Retinal pigment epithelial cell (primary cell): ENCODE measurements at places on chromosomes 11 and 22.

GRCh38 chr11:135027461-135027860, 615.4 kb upstream of the B3GAT1 start:
- peak; percentile 1 for DNase-seq

DNA sequence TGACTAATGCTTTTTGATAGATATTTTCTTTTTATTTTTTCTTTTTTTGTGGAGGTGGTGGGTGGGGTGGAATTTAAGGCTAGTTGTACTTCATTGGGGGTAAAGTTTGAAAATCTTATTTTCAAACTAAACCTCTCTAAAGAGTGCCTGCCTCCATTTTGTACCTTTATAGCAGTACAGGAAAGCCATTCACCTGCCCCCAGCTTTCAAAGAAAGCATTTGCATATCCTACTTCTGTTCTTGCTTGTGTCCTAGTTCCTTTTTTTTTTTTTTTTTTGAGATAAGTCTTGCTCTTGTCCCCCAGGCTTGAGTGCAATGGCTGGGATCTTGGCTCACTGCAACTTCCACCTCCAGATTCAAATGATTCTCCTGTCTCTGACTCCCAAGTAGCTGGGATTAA, 766.2 kb upstream of the LRRC4C start:
- no peak for DNase-seq

DNA sequence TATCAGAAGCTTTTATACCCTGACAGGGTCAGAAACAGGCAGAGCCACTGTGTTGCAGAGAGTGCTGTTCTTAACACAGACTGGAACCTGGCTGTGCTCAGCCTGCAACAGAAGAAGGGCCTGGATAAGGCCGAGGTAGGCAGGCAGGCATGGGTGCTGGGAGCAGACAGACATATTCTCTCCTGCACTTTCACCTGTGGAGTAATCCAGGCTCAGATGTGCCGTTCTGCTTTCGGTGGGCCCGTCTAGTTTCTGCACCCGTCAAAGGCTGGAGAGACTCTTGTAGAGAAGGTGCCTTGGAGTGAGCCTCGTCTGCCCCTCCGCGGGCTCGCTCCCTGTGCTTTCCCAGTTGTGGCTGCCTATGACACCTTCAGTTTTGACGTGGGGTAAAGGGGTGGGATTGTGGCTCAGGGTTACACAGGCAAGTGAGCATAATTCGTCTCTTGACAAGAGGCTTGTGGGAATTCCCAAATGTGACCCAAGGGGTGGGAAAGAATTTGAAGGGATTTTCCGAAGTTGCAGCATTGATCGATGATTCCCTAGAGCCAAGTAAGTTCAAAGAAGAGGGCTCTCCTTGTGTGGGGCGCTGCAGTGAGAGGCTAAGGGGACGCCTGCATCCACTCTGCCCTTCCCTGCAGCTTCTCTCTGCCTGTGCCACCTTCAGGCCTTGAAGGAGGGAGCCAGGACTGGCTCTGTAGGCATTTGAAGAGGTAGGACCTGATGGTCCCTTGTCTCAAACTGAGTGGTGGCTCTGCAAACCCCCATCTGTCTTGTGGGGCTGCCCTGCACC, 16.2 kb upstream of the ST3GAL4 start:
- DNase-seq = no peak

DNA sequence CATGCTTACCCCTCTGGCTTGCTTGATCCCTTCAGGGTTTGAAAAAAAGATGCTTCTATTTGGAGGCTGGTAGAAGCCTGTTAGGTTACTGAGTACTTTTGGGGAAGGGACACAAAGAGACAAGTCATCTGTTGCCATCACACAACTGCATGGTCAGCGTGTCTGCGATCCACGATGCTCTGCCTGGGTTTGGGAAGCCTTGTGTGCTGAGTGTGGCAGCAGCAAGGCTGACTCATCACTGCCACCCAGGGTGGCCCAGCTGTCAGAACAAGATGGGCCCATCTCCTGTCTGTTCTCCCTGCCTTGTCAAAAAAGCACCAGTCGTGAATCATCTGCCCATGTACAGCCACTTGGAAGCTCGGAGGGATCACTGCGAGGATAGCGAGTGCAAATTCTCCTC, 26.2 kb downstream of the UBASH3B start:
- DNase-seq = no peak

- peak; percentile 79 for DNase-seq
Measured at GRCh38 chr11:35814720-35815305, 129.0 kb upstream of the LDLRAD3 start.

DNA sequence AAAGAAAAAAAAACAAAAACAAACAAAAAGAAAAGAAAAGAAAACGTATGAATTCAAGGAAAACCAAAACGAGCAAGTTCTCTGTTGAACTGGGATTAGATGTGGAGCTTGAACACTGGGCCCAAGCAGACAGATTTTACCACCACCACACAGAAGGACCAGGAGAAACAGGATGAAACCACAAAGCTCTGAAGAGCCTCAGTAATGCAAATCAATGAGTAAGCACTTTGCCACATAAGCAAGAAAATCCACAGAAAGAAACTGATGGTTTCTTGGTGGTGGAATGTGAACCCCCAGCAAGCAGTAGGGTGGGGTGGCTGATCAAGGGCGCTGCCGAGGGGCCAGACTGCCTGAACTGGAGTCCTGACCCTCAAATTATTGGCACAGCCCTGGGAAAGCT, 50.9 kb upstream of the NFRKB start:
- DNase-seq = no peak

DNA sequence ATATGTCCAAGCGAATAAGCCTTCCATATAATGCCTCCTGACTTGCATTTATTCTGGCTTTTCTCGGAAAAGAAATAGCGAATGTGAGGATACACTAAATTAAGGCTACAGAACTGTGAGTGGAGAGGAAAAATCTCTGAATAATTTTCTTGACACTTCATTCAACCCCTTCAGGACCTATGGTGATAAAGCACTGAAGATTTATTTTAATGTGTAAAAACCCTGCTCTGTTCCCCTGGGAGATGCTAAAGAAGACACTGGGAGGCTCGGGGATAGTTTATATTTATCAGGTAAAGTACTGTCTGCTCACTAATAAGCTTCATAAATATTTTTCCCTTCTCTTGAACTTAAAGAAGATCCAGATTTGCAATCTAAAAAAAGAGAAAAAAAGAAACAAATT, 895.8 kb downstream of the OPCML start:
- DNase-seq = no peak

- DNase-seq = peak; percentile 58
Measured at GRCh38 chr22:43891360-43892182, at the start of gene PNPLA5. Gene PNPLA5 (minus strand): TSS chr22:43892013. CDS start chr22:43891880, 133 bp downstream.

DNA sequence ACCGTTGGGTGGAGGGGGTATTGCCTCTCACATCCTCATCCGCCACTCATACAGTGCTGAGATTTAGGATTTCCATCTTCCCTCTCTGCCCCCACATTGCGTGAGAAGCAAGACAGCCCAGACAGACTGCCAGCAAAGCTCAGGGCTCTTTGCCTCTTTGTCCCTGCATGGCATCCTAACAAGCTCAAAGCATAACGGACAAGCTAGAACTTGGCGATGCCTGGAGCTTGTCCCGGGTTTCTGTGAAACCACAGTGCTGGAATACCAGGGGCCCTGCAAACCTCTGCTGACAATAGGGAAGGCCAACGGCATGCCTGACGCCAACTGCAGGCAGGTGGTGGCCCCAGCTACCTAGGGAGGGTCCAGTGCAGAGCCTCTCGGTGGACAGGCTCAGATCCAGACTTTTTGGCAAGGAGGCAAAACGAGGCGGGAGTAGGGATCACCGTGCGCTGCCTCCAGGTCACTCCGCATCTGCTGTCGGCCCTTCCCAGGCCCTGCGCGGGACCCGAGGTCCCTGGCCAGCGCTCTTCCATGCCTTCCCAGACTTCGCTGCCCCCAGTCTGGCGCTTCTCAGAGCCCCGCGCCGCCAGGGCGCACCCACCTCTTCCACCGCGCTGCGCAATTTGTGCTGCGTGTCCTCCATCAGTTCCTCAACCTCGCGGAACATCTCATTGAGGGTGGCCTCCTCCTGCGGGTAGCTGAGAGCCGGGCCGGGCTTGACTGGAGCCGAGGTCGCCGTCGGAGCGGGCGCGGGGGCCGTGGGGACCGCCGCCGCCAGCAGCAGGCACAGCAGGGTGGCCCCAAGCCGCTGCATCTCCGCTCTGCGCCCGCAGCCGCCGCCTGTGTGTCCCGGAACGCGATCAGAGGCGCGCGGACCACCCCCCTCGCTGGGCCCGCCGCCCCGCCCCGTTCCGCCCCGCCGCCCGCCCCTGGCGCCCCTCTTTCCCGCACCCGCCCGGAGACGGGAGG, at the start of gene DKK3:
TSS of gene DKK3 (minus strand) at position 858 of the 969 bp plus-strand sequence. CDS start at position 814, 44 bp downstream.
- DNase-seq = no peak

- DNase-seq = no peak
Measured at GRCh38 chr11:13463779-13464290, 813 bp upstream of the BTBD10 start.

GRCh38 chr11:118742304-118742703, 48.7 kb downstream of the DDX6 start:
- DNase-seq = no peak

GRCh38 chr22:43078522-43078921, 10.7 kb downstream of the TTLL1 start:
- no peak for DNase-seq

- DNase-seq = no peak
Measured at GRCh38 chr11:12444601-12445000, 67.2 kb downstream of the PARVA start.

DNA sequence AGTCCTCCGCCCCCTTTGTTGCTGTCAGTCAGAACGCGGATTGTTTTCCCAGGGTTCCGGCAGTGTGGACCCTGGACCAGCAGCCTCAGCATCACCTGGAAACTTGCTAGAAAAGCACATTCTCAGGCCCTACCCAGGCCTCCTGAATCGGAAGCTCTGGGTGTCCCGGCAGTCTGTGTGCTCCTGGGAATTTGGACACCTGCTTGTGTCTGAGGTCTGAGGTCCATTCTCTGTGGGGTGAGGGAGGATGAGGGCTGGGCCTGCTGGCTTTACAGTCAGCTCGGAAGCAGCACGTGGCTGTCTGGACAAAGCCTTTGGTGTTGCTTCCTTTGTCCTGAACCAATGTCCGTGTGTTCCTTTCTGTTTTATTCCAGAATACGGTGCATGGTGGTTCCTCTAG, 299.7 kb downstream of the TBC1D22A start:
- no peak for DNase-seq

DNA sequence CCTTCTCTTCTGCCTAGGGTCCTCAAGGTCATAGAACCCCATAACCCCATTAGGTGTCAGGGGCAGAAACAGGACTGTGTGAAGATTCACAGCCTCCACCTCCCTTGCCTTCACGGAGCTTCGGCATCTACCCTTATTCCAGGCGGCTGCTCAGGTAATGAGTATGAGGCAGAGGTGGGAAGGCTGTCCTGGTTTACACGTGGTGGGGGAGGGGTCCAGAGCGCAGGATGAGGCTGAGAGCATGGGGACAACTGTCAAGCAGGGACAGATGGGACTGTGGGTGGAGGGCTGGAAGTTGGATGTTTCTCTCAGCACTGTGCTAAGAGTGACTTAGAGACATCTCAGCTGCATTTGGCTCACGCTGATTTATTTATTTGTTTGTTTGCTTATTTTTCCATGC, 4.3 kb upstream of the RAD9A start:
- DNase-seq = no peak

GRCh38 chr11:9047964-9048523, 43.4 kb downstream of the SCUBE2 start:
- DNase-seq = no peak

GRCh38 chr11:34890812-34891211, 25.4 kb downstream of the APIP start:
- DNase-seq = peak; percentile 13

GRCh38 chr11:57513911-57514537, 1.5 kb downstream of the SLC43A1 start:
- no peak for DNase-seq

- no peak for DNase-seq
Measured at GRCh38 chr11:124878759-124879492, 13.7 kb downstream of the ROBO3 start.

DNA sequence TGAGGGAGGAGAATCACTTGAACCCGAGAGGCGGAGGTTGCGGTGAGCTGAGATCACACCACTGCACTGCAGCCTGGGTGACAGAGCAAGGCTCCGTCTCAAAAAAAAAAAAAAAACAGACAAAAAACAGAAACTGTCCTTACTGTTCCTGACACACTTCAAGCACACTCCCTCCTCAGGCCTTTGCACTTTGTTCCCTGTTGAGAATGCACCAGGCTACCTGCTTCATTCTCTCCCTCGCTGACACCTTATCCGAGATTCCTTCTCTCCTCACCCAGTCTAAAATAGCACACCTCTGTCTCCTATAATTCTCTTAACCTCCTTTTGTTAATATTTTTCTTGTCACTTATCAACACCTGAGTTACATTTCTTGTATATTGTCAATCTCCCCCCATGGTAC, 32.3 kb upstream of the TECTA start:
- DNase-seq = no peak

DNA sequence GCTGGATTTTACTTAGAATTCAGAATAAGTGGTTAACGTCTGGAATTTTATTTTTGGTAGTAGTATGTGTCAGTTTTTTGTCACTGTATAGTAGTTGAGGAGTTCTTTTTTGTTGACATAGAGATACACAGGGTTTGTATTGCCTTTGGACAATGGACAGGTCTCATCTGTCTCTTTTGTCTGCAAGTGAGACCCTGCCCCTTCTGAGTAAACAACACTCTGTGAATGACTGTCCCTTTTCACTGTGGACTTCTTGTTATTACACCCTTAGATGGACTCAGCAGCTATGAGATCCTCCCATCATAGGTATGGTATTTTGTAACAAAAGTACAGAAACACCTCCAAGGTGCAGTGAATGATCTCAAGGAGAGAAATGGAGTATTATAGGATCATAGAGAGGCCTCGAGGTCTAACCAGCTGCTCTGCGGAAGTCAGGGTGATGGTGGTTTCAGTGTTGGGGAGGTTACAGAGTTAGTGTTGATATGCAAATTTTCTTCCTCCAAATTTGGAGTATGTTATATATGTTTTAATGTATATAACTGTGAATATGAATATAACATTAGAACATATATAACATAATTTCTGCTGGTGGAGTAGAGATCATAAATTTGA, 7.8 kb downstream of the PPP6R3 start:
- no peak for DNase-seq

DNA sequence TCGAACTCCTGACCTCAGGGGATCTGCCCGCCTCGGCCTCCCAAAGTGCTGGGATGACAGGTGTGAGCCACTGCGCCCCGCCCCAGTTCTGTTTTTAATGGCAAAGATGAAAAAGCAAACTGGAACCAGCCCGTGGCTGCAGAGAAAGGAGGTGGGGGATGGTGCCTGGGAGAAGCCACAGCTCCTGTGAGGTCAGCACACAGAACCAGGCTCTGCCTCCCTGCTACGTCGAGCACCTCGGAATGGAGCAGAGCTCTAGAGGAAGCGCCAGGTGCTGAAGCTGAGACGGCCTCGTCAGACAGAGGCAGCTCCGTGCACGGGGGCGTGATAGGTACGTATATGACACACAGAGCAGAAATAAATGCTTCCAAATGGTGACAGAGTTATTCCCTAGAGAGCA, 8.5 kb downstream of the DRD4 start:
- DNase-seq = no peak

GRCh38 chr11:38971141-38971540, 2373.1 kb upstream of the RAG2 start:
- DNase-seq = no peak

DNA sequence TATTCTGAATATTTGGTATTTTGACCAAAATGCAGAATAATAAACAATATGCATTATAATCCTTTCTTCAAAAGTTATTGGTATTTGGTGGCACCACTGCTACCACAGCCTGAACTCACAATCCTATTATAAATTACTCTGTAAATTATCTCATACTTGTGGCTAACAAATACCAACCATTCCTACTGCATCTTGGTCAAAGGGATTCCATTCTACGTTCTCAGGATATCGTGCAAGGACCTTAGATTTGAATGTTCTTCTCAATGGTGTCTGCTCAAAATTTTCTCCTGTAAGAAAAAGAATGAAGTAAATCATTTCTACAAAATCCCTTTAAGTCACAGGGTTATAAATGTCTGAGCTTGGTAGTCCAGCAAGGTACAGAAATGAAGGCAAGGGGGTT, 58.7 kb downstream of the DENND5A start:
- peak; percentile 18 for DNase-seq
